ENCODE measurements at places on chromosomes 1 and 21.

- no peak for DNase-seq
- H3K4me1 ChIP-seq, result no peaks in the 10 kb centered on the region
- H3K36me3 ChIP-seq, result no peaks in the 10 kb centered on the region
- H3K4me3 ChIP-seq, result no peak overlapping the region
- H3K27me3 ChIP-seq, result no peaks in the 10 kb centered on the region
These were observed 74.8 kb upstream of the PDE4B start for GRCh38 chr1:65717815-65718454.

DNA sequence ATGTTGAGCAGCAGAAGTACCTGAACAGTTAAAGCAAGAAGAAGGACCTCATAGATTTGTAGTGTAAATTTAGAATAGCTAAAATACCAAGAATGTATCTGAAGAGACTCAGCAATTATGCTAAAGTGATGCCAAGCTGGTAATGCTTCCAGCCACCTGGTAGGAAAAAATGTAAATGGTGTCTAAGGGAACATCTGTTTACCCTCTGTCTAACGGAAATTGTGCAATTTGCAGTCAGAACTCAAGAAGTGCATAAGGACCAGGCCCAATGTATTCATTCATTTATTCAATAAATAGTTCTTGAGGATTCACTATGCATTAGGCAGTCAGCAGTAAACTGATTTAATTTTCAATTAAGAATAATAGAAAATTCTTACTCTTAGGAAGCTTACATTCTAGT lies 116.0 kb upstream of the ADGRL4 start:
- no peaks in the 10 kb centered on the region for H3K36me3 ChIP-seq
- no peak for DNase-seq
- no peaks in the 10 kb centered on the region for H3K4me1 ChIP-seq

GRCh38 chr1:8910331-8910730 lies 31.8 kb upstream of the ENO1 start:
- H3K4me3 ChIP-seq, result no peak overlapping the region
- no peak for DNase-seq
- H3K4me1 ChIP-seq, result no peaks in the 10 kb centered on the region
- H3K27me3 ChIP-seq, result no peaks in the 10 kb centered on the region

- H3K4me3 ChIP-seq, result no peak overlapping the region
- H3K36me3 ChIP-seq, result no peaks in the 10 kb centered on the region
- no peak overlapping the region for H3K27ac ChIP-seq
- H3K27me3 ChIP-seq, result no peaks in the 10 kb centered on the region
- DNase-seq, result no peak
- H3K4me1 ChIP-seq, result no peaks in the 10 kb centered on the region
These were observed 14.6 kb downstream of the MED18 start for GRCh38 chr1:28343405-28343804.

DNA sequence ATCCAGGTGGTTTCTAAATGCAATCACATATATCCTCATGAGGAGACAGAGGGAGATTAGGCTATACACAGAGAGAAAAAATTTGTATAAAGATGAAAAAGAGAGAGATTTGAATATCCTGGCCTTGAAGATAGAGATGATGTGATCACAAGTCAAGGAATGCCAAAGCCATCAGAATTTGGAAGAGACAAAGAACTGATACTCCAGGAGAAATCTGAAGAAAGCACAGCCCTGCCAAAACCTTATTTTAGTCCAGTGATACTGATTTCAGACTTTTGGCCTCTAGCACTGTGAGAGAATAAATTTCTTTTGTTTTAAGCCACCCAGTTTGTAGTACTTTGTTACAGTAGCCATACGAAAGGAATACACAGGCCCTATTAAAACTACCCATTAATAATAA lies 33.4 kb downstream of the DOCK7 start:
- no peaks in the 10 kb centered on the region for H3K4me1 ChIP-seq
- no peaks in the 10 kb centered on the region for H3K36me3 ChIP-seq
- no peak overlapping the region for H3K27ac ChIP-seq
- DNase-seq, result no peak
- no peaks in the 10 kb centered on the region for H3K27me3 ChIP-seq

GRCh38 chr1:20958430-20958829 lies 171.3 kb upstream of the HP1BP3 start:
- H3K4me1 ChIP-seq, result peaks cover 9% of the 10 kb centered on the region
- no peaks in the 10 kb centered on the region for H3K27me3 ChIP-seq
- peaks cover 19% of the 10 kb centered on the region for H3K36me3 ChIP-seq
- H3K4me3 ChIP-seq, result no peak overlapping the region

GRCh38 chr1:179599623-179600249 lies 8.1 kb downstream of the TDRD5 start:
- DNase-seq, result peak; percentile 74
- no peak overlapping the region for H3K27ac ChIP-seq
- H3K4me3 ChIP-seq, result no peak overlapping the region
- no peaks in the 10 kb centered on the region for H3K27me3 ChIP-seq
- H3K4me1 ChIP-seq, result no peaks in the 10 kb centered on the region

DNA sequence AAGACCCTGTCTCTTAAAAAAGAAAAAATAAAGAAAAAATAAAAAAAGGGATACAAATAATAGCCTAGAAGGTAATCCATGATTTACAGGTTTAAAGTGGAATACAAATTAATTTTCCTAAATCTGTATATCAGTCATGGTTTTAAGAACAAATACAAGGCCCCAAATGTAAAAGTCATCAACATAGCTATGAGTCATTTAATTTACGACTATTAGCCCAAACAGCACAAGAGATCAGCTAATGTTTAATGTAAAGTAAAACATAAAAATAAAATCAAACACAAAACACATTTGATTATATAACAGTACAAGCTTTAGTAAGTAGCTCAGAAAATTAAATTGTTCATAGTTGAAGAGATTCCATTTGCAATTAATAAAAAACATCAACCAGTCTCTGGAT lies 20.3 kb upstream of the TAL1 start:
- no peaks in the 10 kb centered on the region for H3K4me1 ChIP-seq
- no peak for DNase-seq
- no peak overlapping the region for H3K4me3 ChIP-seq
- no peak overlapping the region for H3K27ac ChIP-seq

GRCh38 chr1:84365225-84366221 lies 32.8 kb upstream of the DNASE2B start:
- no peak for DNase-seq
- no peaks in the 10 kb centered on the region for H3K27me3 ChIP-seq
- H3K4me1 ChIP-seq, result no peaks in the 10 kb centered on the region
- H3K27ac ChIP-seq, result no peak overlapping the region
- H3K4me3 ChIP-seq, result no peak overlapping the region

DNA sequence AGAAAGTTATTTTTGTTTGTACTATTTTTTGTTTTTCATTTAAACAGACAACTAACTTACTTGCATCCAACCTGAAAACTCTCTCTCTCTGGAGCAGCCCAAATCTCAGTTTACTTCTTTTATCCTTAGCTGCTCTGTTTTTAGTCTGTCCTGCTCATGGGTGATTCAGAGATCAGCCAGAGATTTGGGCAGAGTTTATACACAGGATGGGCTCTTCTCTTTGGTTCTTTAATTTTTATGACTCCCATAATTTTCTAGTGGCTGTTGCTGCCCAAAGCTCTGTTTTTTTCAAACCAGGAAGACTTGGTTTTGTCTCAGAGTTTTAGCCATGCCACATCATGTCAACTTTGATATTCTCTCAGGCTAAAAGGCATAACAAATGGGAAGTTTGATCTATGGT lies 86.8 kb upstream of the CD55 start:
- H3K4me1 ChIP-seq, result no peaks in the 10 kb centered on the region
- H3K4me3 ChIP-seq, result no peak overlapping the region
- H3K27me3 ChIP-seq, result no peaks in the 10 kb centered on the region
- no peak for DNase-seq

DNA sequence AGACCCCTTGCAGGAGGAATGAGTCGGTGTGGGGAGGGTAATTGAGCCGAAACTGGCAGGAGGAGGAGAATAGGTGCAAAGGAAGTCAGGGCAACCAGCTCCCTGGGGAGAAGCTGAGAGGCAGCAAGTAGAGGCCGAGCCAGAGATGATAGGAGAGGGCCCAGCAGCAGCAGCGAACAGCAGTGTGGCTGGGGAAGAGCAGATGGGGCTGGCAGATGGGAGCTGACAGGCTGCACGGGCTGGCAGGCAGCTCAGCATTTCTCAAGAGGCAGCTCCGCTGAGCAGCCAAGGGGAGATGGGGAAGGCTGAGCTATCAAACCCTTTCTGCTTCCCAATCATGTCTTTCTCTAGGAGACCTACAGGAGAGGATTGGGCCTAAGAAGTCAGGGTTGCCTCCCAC lies 158.2 kb downstream of the TRIM33 start:
- H3K27me3 ChIP-seq, result no peaks in the 10 kb centered on the region
- peaks cover 19% of the 10 kb centered on the region for H3K4me1 ChIP-seq
- no peaks in the 10 kb centered on the region for H3K36me3 ChIP-seq
- no peak overlapping the region for H3K27ac ChIP-seq

GRCh38 chr1:240663169-240663879 lies 51.4 kb upstream of the GREM2 start:
- H3K36me3 ChIP-seq, result no peaks in the 10 kb centered on the region
- H3K4me1 ChIP-seq, result no peaks in the 10 kb centered on the region
- H3K4me3 ChIP-seq, result no peak overlapping the region
- H3K27me3 ChIP-seq, result 0 out of 2 replicates have a peak, but pooled peaks cover 2% of the 10 kb centered on the region

DNA sequence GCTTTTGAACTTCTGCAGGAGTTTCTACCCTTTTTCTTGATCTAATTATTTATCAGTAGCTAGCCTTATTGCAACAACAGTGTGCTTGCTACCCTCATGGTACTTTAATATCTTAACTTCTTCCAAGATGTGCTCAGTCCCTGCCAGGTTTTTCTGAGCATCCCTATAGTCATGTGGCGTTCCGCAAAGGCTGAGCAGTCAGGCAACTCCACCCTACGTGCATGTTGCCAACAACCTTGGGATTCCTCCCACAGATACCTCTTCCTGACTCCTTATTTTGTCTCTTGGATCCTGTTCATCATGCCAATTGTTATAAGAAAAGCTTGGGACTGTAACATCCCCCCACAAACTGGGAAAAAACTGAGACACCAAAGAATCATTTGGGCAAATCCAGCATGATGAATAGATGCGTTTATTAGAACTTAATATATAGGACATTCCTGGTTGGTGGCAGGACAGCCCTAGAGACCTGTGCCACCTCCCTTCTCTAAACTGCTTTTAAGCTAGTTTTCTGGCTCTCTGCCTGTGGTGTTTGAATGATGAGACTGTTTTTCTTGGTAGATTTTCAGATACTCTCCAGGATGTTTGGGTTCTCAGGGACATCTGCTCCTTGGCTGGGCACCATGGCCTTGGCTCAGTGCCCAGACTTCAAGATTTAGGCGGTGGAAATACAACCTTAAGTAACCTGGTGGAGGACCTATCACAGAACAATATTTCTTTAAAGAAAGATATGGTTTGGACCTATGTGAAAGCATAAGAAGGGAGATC lies 27.1 kb upstream of the KCTD3 start:
- no peaks in the 10 kb centered on the region for H3K4me1 ChIP-seq
- no peak overlapping the region for H3K4me3 ChIP-seq
- no peak for DNase-seq
- H3K27ac ChIP-seq, result no peak overlapping the region
- no peaks in the 10 kb centered on the region for H3K27me3 ChIP-seq
- no peaks in the 10 kb centered on the region for H3K36me3 ChIP-seq

- H3K4me3 ChIP-seq, result no peak within 1 kb of the TSS
- no peak within 1 kb of the TSS for H3K27ac ChIP-seq
- no peaks in the 10 kb centered on the region for H3K4me1 ChIP-seq
- no peaks in the 10 kb centered on the region for H3K36me3 ChIP-seq
- H3K27me3 ChIP-seq, result no peaks in the 10 kb centered on the region
- DNase-seq, result no peak
These were observed at the start of gene MCOLN3 for GRCh38 chr1:85048296-85049064. Gene MCOLN3, minus strand, starts transcription at chr1:85048500. Its CDS starts 3,140 bp downstream, at chr1:85045360.

DNA sequence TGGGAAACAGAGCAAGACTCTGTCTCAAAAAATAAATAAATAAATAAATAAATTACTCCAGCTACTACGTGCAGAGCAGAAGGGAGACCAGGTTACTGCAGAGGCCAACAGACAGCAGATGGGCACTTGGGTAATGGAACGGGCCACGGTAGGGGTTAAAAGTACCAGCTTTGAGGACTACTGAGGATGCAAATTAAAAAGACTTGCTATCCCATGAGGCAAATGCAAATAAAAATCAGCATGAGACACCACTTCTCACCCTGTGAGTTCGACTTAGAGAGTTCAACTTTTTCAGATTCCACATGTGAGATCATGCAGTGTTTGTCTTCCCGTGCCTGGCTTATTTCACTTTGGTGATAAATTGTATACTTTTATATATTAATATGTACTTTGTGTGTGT lies 6.6 kb downstream of the SLC2A5 start:
- no peak overlapping the region for H3K4me3 ChIP-seq

DNA sequence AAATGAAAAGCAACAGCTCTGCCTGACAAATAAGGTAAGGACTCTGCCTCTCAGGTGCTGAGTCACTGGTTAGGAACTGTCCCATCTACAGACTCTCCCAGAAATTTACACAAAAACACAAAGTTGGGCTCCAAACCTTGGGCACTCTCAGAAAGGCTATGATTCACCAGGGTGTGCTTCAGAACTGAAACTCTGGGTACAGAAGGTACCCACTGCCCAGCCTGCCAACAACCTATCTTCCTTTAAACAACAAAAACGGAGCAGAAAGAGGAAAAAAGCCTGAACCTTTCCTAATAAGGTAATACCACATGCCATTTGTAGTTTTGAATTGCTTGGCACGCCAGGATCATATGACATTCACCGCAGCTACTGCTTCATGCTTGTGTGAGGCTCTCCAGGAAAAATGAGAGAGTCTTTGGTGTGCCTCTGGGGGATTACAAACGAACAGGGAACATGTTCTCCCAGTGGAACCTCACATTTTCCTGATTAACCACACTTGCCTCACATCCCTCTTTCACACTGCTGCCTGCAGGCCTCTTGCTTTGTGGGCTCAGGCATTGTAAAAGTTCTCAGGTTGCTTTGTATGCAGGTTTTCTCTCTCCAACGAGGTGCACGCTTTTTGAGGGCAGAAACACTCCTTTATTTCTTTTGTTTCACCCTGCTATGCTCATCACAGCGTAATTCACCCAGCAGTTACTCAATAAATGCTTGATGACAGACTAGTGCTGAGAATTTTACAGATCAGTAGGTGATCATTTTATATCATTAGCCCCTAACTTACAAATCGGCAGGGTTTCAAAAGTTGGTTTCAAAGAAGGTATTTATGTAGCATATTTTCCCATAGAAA lies 65.1 kb downstream of the GADD45A start:
- H3K4me1 ChIP-seq, result peaks cover 18% of the 10 kb centered on the region
- DNase-seq, result no peak
- no peaks in the 10 kb centered on the region for H3K36me3 ChIP-seq
- no peak overlapping the region for H3K4me3 ChIP-seq
- H3K27me3 ChIP-seq, result no peaks in the 10 kb centered on the region

- no peaks in the 10 kb centered on the region for H3K27me3 ChIP-seq
- DNase-seq, result no peak
- no peak within 1 kb of the TSS for H3K27ac ChIP-seq
- H3K4me3 ChIP-seq, result no peak within 1 kb of the TSS
- no peaks in the 10 kb centered on the region for H3K4me1 ChIP-seq
These were observed at the start of gene CFHR5 for GRCh38 chr1:196977278-196977677. Gene CFHR5, plus strand, starts transcription at chr1:196977556. Its CDS starts 109 bp downstream, at chr1:196977665.

GRCh38 chr1:200917291-200917817 lies 22.7 kb downstream of the INAVA start:
- no peak overlapping the region for H3K27ac ChIP-seq
- no peaks in the 10 kb centered on the region for H3K4me1 ChIP-seq
- H3K4me3 ChIP-seq, result no peak overlapping the region
- no peaks in the 10 kb centered on the region for H3K36me3 ChIP-seq

GRCh38 chr1:153428791-153429190 lies 12.5 kb downstream of the S100A7A start:
- H3K27me3 ChIP-seq, result no peaks in the 10 kb centered on the region
- no peak for DNase-seq
- H3K27ac ChIP-seq, result no peak overlapping the region
- no peak overlapping the region for H3K4me3 ChIP-seq
- H3K4me1 ChIP-seq, result no peaks in the 10 kb centered on the region
- no peaks in the 10 kb centered on the region for H3K36me3 ChIP-seq

Data from Karpas-422 (cell line).